ENCODE measurements at places on chromosomes 11 and 22. TPM values are rescaled to one million over a fixed set of nuclear protein-coding genes. Genes with fewer than 3 reads are reported as not detected.

TIRAP gene
- total RNA-seq, result 6.3 TPM

RIMBP3B gene
- total RNA-seq, result not detected

DNA sequence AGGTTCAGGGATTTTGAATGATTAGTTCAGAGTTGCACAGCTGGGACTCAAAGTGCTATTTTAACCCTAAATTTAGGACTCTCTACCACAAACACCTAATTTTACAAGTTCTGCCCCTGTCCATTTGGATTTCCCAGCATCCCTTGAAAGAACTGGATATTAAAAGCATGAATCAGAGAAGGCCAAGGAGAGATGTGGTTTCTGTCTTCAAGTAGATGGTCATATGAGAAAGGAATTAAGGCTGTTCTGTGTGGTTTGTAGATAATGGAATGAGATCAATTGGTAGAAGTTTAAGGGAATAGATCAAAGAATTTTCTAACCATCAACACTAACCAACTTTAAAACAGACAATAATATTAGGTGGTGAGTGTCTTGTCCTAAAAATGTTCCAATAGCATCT is 106.4 kb upstream of the TENM4 start:
- no peak for DNase-seq

DNA sequence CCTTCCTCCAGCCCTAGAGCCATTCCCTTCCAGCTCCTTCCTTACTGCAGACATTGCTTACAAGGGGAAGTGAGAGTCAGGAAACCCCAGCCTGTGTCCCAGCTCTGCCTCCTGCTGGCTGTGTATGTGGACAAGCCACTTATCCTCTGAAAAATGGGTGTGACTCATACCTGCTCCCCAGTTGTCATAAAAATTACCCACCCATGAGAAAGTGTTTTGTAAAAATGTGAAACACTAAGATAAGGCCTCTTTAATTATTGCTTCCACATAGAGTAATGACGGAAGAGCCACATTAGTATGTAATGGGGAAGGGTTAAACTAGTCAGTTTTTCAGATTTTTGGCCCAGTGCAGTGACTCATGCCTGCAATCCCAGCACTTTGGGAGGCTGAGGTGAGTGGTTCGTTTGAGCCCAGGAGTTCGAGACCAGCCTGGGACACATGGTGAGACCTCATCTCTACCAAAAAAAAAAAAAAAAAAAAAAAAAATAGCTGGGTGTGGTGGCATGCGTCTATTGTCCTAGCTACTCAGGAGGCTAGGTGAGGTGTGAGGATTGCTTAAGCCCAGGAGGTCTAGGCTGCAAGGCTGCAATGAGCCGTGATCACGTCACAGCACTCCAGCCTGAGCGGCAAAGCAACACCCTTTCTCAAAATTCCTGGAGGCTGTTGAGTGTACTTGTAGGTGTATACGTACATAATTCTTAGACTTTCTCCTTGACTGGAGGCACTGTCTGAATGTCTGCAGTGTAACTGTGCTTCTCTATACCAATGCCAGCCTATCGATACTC is 84.9 kb downstream of the CTTN start:
- peak; percentile 15 for DNase-seq

DNA sequence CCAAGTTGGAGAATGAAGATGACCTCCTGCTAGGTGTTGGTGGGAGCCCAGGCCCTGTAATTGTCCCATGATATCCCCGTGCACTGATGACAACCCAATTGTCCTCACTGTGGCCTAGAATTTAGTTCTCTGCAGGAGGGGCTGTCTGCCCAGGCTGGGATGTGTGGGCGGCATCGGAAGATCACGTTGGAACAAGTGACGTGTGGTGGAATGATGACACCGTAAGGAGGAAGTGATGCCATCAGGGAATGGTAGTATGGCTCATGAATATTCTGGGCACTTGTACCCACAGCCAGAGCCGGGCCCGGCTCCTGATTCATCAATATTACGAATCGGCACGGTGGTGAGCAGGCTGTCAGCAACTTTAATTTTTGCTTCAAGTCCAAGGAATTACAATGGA is 111.6 kb downstream of the MIAT start:
- DNase-seq, result no peak

CAPN5 gene
- 2.4 TPM for total RNA-seq

- no peak for DNase-seq
Measured at GRCh38 chr11:2940921-2941821, 12.0 kb upstream of the PHLDA2 start.

CRYBA4 gene
- total RNA-seq, result not detected

WT1 gene
- 0.48 TPM for total RNA-seq

Measured in umbilical cord (tissue), 2 donors.